ENCODE measurements at places on chromosomes 2 and 18.

- DNase-seq, result no peak
Measured at GRCh38 chr2:71796174-71796593, 342.8 kb downstream of the DYSF start.

DNA sequence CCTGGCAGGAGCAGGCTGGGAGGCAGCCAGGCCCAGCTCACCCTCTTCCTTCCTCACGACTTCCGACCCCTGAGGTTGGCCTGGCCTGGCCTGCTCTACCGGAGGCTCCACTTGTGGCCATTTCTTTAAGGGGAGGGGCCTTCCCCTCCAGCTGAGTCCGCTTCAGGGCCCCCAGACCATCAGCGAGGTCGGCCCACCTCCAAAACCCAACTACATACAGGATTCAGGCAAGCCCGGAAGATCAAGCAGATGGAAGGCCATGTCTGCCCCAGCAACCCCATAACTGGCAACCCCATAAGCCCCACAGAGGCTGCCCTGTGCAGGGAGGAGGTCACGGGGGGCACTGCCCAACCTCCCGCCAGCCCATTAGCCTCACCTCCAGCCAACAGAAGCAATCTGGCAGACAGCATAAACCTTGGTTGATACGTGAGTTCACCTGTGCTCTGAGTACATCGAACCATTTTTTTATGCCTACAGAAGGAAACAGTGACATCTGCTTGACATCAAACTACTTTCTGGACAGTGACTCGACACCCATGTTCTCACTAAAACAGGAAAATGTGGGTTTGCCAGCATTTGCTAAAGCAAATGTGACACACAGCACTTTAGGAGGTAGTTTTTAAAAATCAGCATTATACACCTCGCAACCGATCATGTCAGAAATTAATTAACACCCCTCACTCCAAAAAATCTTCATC lies 98.9 kb downstream of the EIPR1 start:
- no peak for DNase-seq

DNA sequence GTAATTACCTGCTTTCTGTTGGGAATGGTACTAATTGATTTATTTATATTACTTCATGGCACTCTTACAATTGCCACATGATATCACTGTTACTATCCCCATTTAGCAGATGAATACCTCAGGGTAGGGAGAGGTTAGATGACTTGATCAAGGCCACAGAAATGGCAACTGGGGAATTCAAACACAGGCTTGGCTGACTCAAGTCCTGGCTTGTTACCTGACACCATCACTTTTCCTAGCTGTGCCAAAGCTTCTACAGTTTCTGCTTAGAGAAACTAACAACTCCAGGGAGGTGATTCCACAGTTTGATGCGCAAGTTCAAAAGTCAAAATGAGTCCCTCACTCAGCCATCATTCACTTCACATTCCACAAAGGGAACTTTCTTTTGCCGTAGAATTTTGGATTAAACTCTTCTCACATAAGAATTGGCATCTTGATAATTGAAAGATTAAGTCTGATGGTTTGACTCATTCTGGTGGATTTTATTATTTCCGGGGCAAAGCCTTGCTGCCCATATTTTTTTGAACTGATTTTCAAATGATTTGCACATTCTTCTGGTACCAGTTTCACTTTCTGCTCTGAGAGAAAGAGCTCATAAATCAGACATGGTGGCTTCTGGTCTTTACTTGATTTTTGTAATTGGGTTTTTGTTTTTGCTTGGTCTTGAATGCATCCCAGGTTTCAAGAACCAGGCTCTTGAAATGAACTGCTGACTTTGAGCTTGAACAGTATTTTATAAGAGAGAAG lies 656.8 kb downstream of the BCL11A start:
- no peak for DNase-seq

DNA sequence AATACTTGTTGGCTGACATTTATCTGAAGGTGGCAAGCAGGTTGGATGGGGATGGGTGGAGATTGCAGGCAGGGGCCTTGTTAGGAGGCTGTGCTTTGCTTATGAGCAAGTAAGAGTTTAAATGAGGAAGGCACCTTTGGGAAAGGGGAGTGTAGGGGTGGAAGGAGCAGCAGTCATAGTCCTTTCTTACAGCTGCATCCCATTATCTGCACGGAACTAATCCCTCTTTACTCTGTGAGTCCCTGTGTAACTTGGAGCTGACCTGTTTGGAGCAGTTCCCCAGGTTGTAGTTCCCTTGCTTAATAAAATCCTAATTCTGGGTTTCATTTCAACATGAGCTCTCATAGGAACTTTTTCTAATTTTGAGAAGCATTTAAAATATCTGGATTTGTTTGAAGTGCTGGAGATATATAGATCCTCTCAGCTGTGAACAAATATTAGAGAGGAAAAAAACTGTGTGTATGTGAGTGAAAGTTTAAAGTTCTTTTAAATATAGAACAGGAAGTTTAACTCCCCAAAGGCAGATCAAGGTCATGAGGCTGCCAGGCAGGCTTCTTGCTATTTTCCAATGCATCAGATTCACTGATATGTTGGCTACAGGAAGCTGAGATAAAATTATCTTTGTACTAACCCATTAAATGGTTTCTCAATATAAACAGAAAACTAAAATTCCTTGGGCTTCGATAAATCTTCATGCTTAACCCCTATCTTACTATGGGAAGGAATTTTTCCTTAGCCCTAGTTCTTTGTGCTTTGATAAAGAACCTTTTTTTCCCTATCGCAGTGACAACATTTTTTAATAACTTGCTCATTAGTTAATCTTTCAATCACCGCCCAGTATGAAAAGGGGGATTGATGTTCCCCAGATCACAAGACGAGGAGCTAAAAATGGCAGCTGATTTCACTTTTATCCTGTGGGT lies 104.6 kb upstream of the EML6 start:
- no peak for DNase-seq

DNA sequence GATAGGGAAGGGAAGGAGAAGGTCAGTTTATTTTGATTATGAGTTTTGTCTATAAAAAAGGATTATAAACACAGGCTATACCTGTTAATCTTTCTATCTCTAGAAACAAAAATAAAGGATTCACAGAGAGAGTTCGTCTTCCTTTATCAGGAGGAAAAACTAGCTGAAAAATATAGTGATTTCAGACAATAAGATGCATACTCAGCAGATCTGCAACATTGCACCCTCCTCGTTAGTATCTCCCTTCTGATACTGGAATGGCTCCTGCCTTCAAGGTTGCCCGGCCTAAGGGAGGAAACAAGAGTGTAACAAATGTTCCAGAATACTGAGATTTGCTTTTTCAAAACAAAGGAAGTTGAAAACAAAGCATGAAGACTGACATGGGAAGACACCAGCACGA lies 48.7 kb upstream of the LRATD1 start:
- no peak for DNase-seq

GRCh38 chr2:172488556-172488955 lies 61.2 kb downstream of the ITGA6 start:
- DNase-seq, result no peak

GRCh38 chr2:158905784-158906183 lies 62.7 kb upstream of the TANC1 start:
- DNase-seq, result no peak

DNA sequence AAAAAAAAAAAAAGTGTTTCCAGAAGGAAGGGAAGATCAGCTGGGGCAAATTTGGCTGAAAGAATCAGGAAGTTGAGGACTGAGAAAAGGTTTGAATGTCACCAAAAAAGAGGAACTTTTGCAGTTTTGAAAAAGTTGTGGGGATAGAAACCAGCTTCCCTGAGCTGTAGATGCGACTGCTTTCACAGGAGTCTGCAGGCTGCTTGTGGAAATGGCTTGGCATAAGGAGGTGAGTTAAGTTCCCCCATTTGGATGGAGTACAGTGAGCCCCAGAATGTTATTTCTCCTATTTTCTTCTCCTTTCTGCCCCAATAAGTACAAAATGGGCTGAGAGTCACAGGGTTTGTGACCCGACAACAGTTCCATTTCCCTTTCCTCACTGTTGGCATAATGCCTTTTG lies 16.5 kb upstream of the ME2 start:
- DNase-seq, result no peak

- no peak for DNase-seq
Measured at GRCh38 chr2:142323206-142323605, 192.4 kb upstream of the LRP1B start.

- DNase-seq, result no peak
Measured at GRCh38 chr2:104286841-104287240, 567.1 kb upstream of the POU3F3 start.

GRCh38 chr2:197339496-197340220 lies 29.1 kb upstream of the ANKRD44 start:
- DNase-seq, result no peak

DNA sequence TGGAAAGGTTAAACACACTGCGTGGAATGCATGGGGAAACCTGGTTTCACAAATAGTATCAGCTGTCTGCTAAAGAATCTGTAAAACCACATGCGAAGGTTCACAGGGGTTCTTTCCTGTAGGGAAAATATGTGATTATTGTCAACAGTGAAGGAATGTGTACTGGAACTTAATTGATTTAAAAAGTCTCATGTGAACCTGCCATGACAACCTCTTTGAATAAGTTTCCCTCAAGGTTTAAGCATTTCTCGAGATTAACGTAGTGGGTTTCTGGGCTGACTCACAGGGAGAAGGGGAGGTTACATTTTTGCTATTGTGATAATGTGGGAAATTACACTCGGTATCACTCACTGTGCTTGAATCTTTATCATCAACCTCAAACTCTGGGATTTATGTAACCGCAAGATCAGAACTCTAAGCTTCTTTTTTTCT lies 28.2 kb upstream of the IL1R1 start:
- DNase-seq, result no peak

DNA sequence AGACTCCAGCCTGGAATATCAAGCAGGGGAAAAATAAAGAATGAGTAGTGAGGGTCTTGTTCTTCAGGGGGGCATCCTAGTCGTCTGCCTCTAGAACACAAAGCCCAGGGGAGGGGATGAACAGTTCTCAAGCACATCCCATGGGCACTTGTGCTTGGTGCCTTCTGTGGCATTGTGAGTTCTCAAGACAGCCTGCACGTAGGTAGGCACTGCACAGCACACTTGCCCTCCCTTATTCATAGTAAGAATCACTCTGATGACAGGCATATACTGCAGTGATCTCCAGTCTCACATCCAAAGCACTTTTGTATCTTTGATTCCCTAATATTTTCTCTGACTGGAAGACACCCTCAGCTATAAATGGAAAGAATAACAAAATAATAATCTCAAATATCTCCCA lies 104.7 kb upstream of the CNGA3 start:
- no peak for DNase-seq

DNA sequence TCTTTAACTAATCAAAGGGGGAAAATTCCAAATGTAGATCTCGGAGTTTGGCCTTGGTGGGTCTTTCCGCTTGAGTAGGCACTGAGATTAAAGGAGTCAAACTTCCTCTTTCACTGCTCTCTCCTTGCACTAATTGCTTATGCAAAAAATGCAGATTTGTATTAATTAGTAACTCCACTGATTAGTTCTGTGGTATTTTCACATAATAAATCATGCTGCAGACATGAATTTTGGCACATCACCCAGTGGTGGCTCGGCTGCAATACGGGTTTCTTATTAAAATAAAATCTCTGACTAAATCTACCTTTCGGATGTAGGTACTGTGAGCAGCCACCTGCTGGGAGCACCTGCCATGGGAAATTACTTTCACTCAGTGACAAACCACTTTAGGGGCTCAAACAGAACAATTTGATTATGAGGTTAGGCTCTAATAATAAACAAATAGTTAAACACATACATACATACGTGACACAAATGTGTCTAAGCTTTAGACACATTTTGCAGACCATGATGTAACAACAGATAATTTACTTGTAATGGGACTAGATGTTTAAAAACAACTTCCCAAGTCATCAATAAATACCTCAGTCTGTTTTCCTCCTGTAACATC lies 6.4 kb upstream of the NEUROD1 start:
- no peak for DNase-seq

DNA sequence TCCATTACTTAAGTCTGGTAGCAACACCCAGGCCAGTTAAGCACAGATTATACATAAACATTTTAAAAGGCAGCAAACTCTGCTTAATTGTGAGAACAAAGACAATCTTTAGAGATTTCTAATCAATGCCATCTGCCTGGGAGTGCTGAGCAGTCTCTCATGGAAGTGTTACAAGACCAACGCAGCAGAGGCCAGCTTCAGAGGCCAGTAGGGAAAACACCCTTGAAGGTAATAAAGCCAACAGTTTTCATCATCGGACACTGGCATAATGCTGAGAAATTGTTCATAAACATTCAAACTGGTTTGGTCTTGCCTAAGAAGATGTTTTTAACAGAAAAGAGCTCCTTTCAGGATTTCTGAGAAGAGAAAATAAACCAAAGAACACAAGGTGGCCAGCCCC lies 35.0 kb downstream of the EPB41L3 start:
- no peak for DNase-seq

- DNase-seq, result no peak
Measured at GRCh38 chr2:152411154-152411553, 76.2 kb downstream of the FMNL2 start.

DNA sequence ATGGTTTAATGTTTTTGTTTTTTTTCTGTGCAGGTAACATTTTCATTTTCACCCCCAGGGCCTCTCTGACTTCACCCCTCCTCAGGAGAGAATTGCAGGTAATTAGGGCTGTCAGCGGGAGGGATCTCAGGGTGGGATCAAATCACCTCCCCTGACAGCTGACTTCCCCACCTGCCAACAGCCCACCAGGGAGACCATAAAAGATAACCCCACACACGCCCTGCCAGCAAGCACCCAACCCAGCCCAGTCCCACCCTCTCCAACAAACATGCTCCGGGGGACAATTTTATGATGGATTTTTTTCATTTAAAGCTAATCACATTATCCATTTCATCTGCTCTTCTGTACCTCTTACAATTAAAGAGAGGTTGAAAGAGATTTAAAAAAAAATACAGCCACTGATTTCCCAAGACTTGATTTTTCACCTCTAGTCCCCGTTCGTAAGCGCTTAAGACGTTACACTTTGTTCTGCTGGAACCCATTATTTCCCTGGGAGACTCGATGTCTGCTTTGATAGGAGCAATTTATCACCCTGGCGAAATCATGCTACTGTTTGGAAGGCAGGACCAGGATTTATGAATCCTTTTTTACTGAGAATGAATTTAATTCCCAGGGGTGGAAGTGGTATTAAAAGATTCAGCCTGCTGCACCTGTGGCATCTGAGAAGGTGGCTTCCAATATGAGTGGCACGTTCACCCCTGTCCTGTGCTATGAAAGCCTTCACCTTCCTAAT lies 232.9 kb upstream of the ID2 start:
- DNase-seq, result no peak

GRCh38 chr2:118123561-118124232 lies 35.4 kb downstream of the INSIG2 start:
- DNase-seq, result no peak

DNA sequence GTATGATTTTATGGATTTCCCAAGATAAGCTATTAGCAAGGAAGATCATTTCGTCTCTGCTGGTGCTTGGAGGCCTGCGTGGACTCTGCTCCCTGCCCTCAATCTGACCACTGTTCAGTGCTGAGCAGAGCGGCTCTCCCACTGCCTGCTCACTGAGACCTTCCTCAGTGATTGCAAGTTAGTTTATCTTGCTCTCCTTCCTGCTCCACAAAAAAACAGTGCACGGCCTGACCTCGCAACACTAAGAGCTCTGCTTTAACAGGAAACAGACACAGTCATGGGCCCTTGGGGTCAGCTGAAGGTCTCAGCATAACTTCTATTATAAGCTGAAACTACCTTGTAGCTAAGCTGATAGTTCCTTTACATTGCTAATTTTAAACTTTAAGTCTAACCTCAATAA lies 53.1 kb downstream of the PRELID3A start:
- no peak for DNase-seq

GRCh38 chr2:10668402-10669012 lies 21.3 kb downstream of the NOL10 start:
- no peak for DNase-seq
